ENCODE measurements at places on chromosomes 16 and 17.

DNA sequence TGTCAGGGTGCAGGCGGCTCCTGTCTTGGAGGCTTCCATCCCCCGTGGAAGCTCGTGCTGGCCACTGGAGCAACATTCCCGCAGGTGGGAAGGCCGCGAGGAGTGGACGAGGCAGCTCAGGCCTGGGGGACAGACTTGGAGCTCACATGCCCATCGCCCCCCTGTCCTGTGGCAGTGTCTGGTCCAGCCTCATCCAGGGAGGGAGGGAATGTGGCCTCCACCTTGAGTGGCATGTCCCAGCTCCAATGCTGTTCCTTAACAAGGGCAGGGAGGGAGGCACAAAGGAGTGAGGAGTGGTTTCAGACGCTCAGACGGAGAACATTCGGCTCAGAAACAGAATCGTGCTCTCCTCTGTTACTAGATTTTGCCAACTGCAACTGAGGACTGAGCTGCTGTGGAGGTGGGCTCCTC, 159.4 kb upstream of the CHMP6 start:
- DNase-seq = no peak

DNA sequence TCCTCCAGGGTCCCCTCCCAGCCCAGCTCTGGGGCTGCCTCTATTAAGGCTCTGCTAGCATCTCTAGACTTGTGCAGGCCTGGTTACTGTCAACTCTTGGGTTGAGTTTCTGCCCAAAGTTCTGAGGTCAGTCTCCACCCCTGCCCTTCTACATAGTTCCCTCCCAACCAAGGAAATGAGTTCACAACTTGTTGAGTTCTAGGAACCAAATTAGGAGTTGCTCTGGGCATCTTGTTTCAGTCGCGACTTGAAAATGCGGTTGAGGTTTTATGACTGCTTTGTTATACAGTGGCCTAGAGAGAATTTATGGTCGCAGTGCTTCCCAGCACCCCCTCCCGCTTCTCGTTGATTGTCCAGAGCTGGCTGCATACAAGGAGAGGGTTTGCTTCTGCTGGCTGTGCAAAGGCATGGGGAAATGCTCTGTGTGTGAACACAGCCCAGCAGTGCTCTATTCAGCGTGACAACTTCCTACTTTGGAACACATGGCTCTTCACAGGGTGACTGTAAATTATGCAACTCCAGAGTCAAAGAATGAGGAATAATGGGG, 20.2 kb downstream of the GNAO1 start:
- no peak for DNase-seq

GRCh38 chr17:67434061-67434525, 57.0 kb downstream of the PITPNC1 start:
- no peak for DNase-seq

- DNase-seq = no peak
These were observed 214.6 kb downstream of the SNX29 start for GRCh38 chr16:12191102-12191501.

DNA sequence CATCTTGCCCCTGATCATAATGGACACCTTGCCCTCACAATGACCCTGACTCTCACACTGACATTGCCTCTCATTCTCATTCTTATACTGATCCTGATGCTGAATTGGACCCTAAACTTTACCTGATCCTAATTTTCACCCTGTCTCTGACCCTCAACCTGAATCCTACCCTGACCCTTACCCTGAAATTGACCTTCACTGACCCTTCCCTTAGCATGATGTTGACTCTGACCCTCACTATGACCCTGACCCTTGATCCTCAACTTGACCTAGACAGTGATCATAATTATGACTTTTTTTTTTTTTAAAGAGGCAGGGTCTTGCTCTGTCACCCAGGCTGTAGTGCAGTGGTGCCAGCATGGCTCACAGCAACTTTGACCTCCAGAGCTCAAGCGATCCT, 3.4 kb downstream of the AHSP start:
- no peak for DNase-seq

GRCh38 chr16:6573577-6573976, 759.1 kb upstream of the RBFOX1 start:
- no peak for DNase-seq

GRCh38 chr17:1711804-1712203, 1.6 kb upstream of the TLCD2 start:
- no peak for DNase-seq

- DNase-seq = no peak
These were observed 559.5 kb upstream of the CDH11 start for GRCh38 chr16:65681406-65681805.

- no peak for DNase-seq
These were observed 2.4 kb downstream of the GOSR2 start for GRCh38 chr17:46925185-46925868.

GRCh38 chr16:8660841-8661301, 13.5 kb upstream of the ABAT start:
- no peak for DNase-seq

GRCh38 chr16:986411-986810, 4.8 kb downstream of the SOX8 start:
- DNase-seq = no peak

DNA sequence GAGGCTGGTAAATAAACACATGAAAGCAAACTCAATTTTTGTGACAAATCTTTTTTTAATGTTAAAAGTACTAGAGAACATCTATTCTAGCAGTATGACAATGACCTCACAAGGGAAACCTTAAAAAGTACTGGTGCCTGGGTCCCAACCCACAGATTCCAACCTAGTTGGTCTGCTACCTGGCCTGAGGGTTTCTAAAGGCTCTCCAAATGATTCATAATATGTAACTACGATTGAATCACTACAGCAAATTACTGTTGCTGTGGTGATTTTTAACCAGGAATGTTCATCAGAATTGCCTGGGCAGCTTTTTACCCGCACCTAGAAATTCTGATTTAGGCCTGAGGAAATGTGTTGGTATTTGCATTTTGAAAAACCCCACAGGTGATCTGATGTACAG, 26.1 kb downstream of the CDR2 start:
- DNase-seq = no peak

DNA sequence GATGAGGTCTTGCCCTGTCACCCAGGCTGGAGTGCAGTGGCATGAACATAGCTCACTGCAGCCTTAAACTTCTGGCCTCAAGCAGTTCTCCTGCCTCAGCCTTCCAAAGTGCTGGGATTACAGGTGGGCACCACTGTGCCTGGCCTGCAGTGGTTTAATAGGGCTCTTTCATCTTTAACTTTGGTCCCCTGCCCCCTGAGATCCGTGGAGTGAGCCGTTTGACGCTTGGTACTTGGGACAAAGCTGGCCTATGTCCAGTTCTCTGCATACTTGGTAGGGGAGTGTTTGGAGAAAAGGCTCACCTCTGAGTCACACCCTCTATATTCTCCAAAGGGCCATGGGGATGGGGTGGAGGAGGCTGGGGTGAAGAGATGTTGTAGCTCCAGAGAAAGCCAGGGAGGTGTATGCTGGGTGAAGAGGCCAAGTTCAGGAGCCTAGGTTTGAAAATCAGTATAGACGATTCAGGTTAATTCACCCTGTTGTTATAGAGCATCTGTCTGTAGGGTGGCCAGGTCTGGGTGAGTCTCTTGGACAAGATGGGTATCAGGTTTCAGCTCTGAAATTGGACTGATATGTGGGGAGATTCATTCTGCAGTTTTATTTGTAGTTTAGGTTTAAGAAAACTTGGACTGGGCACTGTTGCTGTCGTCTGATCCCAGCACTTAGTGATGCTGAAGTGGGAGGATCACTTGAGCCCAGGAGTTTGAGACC, 17.6 kb downstream of the ABCC1 start:
- DNase-seq = no peak

DNA sequence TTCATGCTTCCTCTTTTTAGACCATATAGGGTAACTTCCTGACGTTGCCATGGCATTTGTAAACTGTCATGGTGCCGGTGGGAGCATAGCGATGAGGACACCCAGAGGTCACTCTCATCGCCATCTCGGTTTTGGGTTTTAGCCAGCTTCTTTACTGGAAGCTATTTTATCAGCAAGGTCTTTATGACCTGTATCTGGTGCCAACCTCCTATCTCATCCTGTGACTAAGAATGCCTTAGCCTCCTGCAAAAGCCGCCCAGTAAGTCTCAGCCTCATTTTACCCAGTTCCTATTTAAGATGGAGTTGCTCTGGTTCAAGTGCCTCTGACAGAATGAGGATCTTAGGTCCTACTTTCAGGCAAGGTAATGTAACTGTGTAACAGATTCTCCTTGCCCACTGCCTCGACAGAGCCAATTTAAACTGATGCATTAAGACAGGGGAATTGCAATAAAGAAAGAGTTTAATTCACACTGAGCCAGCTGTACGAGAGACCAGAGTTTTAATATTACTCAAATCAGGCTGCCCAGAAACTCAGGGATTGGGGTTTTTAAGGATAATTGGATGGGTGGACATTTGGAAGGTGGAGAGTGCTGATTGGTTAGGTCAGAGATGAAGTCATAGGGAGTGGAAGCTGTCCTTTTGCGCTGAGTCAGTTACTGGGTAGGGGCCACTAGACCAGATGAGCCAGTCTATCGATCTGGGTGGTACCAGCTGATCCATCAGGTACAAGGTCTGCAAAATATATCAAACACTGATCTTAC, 59.9 kb upstream of the ATF7IP2 start:
- DNase-seq = no peak

GRCh38 chr17:64063766-64064224, 43.4 kb upstream of the ICAM2 start:
- no peak for DNase-seq

- no peak for DNase-seq
These were observed 347.2 kb downstream of the SOX9 start for GRCh38 chr17:72467841-72468653.

GRCh38 chr16:29306201-29306600, 100.3 kb downstream of the NPIPB11 start:
- no peak for DNase-seq

DNA sequence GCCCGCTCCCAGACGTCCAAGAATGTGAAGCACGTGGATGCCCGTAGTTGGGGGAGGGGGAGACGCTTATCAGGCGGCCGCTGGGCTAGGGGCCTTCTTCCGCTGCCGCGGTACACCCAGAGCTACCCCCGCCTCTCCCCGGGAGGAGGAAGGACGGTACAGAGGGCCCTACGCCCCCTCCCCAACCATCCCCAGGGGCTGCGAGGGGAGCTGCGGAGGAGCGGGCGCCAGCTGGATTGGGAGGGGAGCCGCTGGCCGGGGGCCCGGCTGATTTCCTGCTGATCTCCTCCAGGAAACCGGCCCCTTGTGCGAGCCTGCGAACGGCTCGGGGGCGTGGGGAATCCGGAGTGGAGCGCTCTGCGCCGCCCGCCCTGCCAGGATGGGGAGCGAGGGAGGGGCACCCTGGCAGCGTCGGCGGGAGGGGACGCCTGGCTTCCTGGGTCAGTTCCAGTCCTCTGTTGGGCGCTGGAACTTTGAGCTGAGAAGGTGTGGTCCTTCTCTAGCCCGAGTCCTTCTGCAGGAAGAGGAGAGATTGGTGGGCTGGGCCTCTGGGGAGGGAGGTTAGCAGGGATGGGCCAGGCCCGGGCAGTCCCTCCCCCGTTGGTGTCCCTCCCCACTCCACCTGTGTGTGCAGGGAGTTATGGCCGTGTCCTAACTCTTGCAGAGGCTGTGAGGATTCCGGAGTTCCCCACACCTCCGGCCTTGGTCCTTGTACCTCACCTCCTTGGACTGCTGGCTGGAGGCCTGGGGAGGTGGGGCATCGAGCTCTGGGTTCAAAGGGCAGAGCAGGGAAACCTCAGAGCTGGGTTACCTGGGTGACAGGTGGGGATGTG, 19.2 kb downstream of the GJD3 start:
- no peak for DNase-seq

- DNase-seq = peak; percentile 38
These were observed 305.2 kb downstream of the SEC14L1 start for GRCh38 chr17:77445760-77446532.

- no peak for DNase-seq
These were observed 4.4 kb downstream of the SCPEP1 start for GRCh38 chr17:56982312-56982711.

- no peak for DNase-seq
These were observed 16.0 kb downstream of the CEP112 start for GRCh38 chr17:66175892-66176291.

DNA sequence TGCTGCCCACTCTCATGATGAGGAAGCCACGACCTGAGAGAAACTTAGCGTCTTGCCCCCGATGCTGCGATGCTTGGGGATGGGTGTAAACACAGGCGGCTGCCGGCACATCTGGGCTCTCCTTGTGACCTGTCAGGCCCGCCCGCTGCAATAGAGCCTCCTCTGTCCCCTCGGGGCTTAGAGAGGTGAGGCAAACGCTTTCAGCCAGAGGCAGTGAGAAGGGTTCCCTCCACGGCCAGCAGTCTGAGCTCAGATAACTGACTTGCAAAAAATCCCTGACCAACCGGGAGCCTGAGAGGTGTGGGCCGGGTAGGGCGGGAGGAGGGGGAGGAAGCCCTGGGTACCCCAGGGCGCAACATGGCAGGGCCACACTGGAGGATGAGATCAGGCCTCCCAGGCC, 260.6 kb downstream of the C16orf95 start:
- DNase-seq = no peak

DNA sequence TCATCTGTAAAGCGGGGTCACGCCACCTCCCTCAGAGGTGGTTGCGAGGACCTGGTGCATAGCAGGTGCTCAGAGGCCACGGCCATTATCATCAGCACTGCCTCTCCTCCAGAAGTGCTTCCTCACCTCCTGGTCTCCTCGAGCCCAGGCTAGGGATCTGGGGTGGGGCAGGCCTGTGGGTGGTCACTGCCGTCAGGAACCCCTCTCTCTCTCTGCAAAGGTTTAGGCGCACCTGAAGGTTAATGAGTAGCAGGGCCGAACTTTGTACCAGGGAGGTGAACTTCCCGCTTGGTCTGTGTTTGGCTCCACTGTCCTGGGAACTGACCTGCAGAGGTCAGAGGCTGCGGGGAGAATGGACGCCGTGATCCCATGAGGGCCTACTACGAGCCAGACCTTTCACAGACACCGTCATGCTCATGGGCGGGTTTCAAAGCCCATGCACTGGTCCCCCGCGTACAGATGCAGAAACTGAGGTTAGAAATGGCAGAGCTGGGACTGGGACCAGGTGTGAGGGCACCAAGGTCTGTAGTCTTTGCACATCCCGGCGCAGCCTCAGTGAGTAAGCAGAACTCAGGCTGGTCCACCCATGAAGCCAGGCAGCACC, 13.8 kb downstream of the JUP start:
- DNase-seq = no peak

DNA sequence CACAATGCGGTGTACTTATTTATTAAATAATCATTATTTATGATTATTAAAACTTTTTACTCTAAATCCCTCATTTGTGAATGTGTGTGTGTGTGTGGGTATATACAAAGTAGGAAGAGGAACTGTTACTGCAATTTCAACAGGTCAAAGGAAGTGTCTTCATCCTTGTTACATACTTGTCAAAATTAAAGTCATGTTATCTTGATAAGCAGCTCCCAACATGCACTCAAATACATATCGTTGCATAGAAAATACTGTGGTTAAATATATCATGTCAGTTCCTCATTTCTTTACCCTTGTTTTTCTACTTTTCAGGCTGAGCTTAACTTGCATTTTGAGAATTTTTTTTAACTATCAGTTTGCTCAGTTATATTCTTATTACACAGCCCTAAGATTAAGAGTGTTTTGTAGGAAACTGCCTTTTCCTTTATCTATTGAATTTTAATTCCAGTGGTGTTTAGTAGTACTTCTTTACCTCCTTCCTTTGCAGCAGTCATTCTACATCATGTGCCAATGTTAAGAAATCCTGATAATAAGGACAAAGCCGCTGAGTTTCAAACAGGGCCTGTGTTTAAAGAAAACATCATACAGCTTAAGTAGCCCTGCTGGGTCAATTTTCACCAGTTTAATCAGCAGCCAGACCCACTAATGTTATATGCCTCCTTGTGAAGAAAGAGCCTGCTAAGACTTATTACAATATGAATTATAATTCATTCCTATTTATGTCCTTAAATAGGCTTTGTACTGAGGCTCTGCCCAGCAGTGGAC, 7.2 kb downstream of the EFCAB5 start:
- no peak for DNase-seq

Data from activated CD8-positive, alpha-beta memory T cell treated with anti-CD3 and anti-CD28 coated beads for 4 hours (primary cell).